AG10803 (cell line): ENCODE measurements at places on chromosomes 12 and 14.

DNA sequence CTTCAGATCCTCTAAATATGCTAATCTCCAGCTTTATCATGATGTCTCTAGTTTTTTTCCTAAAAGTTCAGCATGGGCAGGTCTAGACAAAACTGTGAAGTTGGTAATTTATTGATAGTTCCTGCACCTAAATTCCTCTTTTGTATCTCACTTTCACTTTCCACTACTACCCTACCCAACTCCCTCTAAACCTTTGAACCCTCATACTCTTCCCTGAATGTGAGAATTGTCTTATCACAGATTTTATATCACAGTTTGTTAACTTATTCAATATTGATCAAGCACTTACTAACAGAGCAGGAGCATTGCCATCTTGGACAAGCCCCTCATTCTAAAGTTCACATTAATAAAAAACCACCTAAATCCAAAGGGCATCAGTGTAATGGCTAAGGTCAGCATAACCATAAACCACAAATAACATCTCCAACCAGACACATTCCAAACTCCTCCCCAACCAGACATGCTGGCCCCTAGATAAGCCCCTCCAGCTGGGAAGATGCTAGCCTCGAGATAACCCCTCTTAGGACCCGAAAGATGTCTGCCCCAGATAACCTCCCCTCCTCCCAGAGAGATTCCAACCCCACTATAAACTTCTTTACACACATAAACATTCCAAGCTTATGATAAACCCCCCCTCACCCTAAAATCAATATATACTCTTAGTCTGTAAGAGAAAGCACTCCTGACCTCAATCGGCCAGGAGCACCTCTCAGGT lies 78.7 kb downstream of the FSCB start:
- no peak for DNase-seq

DNA sequence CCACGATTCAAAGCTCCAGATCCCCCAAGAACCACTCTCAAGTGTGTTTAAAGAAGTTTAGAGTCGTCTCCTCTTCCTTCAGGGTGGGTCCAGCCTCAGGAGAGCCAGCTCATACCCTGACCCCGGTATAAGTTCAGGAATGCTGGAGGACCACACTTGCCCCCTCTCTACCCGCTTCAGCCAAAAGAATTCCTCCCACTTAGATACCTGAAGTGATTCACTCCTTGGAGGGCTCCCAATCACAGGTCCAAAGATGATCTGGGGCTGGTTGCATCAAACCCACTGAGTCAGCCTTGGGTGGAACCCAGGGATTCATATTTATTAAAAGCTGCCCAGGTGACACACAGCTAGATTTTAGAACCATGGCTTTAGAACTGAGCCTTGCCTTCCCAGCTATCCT lies 133.5 kb upstream of the PARP11 start:
- no peak for DNase-seq

DNA sequence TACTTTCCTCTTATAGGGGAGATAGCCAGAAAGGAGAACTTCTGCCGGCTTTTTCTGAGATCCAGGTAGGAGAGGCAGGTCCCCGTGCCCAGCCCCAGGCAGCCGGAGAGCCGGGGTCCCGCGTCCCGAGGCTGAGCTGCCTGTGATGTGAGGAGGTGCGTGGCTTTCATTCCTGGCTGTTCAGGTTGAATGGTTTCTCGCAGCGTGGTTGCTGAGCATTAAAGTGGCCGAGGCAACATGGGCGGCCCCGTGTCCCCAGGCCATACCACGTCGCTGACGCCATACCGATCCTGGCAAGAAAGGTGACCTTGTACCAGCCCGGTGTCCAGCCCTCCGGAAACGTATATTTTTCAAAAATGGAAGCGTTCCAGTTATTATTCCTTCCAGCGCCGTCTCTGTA lies 116.7 kb upstream of the MYL2 start:
- DNase-seq: no peak

GRCh38 chr14:92004062-92004461 lies 35.8 kb downstream of the TRIP11 start:
- no peak for DNase-seq

DNA sequence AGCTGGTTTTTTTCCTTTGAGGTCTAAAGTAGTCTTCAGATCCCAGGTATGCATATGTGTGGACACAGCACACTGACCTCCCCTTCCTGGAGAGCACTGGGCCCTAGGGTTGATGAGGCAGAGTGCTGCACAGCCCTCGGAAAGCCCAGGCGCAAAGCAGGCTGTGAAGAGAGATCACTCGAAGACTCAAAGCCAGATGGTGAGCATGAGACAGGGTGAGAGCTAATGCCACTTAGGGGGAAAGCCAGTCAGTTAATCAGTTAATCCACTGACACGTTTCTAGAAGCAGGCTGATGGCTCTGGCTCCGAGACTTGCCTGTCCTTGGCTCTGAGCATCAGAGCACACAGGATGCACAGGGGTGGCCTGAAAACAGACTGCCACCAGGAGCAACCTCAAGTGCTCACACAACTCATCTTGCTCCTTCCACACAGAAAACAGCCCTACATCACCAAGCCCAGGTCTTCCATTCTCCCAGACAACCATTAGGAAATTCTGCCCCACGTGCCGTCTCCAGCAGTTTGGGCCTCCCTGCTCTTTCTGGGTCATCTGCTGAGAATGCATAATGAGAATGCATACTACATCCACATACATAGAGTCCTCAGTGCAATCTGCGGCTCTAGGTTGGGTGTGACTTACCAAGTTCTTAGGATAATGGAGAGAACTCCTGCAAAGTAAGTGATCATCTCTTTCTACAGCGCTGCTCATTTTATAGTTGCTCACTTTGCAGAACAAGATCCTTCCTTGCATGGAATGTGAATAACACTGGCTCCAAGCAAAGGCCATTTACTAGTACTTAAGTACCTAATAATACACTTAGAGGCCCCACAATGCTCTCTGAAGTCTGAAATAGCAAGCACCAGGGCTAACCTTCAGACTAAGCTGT lies 12.0 kb downstream of the AQP6 start:
- no peak for DNase-seq

DNA sequence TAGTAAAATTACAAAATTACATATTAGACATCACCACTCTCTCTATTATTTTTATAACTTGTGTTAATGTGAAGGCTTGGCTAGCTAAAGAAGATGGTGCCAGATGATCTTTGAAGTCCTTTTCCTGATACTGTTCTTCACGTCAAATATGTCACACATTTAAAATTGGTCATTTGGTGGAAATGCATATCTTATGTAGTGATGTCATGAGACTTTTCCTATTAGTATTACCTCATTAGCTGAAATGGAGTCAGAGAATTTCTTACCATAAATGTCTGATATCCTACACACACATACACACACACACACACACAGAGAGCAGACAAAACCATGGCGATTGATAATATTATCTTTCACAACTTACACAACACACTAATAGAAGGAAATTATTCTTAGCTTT lies 124.8 kb upstream of the PTPRB start:
- DNase-seq: no peak
